Skin of body (tissue), 3 donors: ENCODE measurements at places on chromosomes 7 and 10. TPM values are rescaled to one million over a fixed set of nuclear protein-coding genes. Genes with fewer than 3 reads are reported as not detected.
A peak's percentile ranks its signal among the peaks of the same experiment; 100 is the strongest.

GRCh38 chr10:98295907-98296306 lies 27.9 kb upstream of the LOXL4 start:
- no peak for DNase-seq

DNA sequence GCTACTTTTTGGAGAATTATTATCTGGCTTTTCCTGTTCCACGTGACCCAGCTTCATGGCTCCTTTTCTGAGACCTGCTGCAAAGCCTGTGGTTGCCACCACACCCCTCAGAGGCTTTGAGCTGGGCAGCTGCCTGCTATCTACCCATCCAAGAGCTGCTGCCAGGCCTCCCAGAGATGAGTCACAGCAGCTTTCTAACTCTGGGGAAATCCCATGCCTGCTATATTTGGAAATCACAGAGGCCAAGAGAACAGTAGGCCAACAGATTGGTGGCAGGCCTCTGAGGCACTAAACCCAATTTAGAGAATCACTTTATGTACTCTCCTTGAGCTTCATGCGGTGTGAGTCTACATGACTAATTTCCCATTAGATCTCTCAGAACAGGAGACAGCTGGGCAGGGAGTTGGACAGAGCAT lies 35.2 kb downstream of the SGCE start:
- DNase-seq: peak; percentile 54

DNA sequence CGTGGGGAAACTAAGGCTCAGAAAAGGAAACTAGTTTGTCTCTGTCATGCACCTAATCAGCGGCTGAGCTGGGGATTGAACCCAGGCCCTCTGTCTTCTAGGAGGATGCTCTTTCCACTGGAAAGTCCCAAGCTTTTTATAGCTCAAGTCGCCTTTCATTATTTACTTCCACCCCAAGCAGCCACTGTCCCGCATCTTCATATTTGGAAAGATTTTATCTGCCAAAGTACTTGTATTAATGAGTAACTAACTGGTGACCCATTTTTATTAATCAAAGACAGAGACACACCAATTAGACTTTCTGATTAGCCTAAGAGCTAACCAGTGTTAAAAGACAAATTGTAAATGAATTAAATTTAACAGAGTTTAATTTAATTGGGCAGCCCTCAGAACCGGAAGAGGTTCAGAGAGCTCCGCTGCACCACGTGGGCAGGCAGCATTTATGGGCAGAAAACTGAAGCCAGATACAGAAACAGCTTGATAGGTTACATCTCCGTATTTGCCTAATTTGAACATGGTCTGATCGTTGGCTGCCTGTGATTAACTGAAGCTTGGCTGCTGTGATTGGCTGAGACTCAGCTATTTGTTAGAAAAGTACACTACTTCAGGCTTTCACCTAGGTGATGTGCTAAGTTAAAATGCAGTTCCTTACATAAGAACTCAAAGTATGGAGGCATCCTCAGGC lies 78.5 kb upstream of the PDCD4 start:
- DNase-seq: no peak

Gene MCM10
- 5.8 TPM for total RNA-seq

Gene IPMK
- 8.3 TPM for total RNA-seq

Gene OR13A1
- 0.10 TPM for total RNA-seq

Gene GSTO2
- total RNA-seq: 6.3 TPM

Gene RELN
- 15.6 TPM for total RNA-seq
